ENCODE measurements at places on chromosomes 7 and 10.

DNA sequence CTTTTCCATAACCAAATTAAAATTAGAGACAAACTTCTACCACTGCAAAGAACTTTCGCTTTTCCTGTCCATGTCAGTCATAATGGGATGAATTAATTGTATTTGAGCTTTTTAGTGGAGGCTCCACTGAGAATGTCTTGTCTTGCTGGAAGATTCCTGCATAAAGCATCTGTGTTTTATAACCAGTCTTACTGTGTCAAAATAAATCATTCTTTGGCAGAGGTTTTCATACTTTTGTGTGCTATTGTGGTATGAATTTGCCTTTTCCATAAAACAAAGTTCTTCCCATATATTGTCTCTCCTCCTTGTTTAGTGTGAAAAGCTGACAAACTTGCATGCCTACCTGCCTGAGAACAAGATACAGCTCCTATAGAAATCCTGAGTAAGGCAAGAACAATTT lies 124.8 kb upstream of the CCDC6 start:
- no peak for DNase-seq

DNA sequence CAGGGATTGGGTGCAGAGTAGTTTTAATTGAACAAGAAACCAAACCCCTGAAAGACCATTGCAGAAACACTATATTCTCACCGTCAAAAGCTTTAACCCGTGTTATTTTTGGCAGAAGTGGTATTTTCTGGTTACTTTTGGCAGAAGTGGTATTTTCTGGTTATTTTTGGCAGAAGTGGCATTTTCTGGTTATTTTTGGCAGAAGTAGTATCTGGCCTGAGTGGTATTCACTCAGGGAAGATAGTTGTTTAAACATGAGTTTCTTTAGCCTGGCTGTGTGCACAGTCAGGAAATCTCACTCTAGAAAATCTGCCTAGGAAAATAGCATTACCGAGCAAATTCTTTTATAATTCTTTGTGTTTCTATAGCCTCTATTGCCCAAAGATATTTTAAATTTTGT lies 322.7 kb downstream of the GFRA1 start:
- peak; percentile 74 for DNase-seq

DNA sequence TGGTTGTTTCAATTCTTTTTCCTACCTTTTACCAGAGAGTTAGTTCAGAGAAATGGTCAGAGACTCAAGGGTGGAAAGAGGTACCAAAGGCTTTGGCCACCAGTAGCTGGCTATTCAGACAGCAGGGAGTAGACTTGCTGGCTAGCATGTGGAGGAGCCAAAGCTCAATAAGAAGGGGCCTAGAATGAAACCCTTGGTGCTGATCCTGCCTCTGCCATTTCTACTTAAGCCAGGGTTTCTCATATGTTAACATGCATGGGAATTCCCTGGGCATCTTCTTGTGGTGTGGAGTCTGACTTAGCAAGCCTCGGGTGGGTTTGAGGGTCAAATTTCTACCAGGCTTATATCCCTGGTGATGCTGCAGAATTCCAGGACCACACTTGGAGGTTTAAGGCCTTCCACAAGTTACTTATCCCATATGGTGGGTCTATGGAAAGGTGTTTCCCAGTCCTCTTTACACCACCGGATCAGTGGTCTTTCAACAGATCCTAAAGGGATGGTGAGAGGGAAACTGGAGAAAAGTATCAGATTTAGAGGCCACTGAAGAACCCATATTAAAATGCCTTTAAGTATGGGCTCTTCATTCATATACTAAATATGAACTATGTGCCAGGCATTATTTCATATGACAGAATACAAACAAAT lies 3.2 kb downstream of the IL6 start:
- DNase-seq = no peak

DNA sequence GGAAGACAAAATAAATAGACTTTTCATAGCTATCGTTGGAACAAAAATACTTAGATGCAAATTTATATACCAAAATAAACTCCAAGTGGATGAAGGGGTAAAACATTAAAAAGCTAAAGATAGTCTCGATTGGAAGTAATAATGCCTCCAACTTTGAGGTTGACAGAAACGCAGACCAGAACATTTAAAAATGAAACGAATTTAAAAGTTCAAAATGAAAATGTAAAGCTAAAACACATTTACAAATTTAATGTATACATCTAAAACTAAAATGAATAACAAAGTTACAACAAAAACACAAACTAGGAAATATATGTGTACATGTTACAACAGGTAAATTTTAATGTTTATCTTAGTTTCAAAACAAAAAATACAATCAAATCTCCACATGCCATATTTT lies 107.5 kb upstream of the AKR1E2 start:
- DNase-seq = no peak

- no peak for DNase-seq
These were observed 438.3 kb downstream of the DNAJB6 start for GRCh38 chr7:157775021-157775559.

DNA sequence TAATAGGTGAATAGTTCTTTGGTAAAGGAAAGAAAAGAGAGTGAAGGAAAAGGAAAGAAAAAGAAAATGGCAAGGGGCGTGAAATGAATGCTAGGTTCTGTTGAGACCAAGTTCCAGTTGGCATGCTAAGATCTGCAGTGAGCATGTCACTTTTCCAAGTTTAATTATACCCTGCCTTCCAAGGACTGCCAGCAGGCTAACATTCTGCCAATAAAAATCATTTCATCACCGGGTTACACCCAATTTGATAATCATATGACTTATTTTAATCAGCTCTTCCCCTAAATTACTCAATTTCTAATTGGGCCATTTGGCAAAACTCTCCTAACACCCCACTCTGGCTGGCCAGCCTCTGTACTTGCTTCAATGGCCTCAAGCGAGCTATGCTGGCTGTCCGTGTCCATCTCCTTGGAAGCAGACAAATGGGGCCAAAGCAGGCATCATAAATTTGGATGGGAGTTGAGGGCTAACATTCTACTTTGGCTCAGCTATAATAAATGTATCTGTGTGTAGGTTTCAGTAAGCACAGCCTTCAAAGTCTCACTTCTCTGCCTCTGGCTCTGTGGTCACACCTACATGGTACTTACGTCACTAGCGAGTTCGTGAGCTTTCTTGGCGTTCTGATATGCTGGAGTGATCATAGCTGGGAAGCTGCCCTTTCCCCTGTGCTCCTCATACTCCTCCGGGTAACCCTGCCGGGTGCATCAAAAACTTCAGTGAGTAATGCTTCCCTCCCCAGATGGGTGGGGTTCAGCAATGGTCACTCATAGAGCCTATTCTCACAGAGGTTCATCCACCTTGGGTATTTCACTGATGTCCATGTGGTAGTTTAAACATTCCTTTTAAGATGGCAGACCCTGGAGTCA lies 17.3 kb downstream of the NRAP start:
- no peak for DNase-seq

- peak; percentile 61 for DNase-seq
These were observed 38.0 kb upstream of the MKX start for GRCh38 chr10:27783660-27784059.

DNA sequence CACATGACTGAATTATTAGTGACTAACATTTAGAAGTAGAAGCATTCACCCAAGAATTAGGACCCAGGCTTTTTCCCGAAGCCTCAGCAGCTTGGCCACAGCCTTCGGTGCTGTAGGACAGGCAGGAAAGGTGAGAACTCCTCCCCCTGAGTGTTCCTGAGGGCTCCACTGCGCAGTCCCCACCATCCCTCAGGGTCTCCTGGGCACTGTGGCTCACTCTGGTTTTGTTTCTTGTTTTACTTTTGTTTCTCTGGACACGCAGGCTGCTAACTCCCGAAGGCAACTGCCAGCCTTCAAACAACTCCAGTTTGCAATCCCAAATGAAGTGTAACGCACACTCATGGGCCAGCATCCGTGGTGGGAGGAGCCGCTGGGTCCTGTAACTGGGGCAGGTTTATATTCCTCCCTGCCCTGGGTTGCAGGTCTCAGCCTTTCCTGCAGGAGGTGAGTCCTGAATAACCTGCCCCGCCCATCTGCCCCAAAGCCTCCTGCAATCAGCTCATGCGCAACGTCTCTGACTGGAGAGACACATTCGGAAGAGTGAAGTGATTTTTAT lies 492.9 kb downstream of the PTPRN2 start:
- no peak for DNase-seq

GRCh38 chr10:113879691-113880090 lies 25.2 kb downstream of the NHLRC2 start:
- no peak for DNase-seq

- peak; percentile 64 for DNase-seq
These were observed 449.6 kb downstream of the GRM8 start for GRCh38 chr7:126803060-126803665.

- DNase-seq = peak; percentile 38
These were observed 26.1 kb downstream of the DYNC1I1 start for GRCh38 chr7:95798401-95798930.

DNA sequence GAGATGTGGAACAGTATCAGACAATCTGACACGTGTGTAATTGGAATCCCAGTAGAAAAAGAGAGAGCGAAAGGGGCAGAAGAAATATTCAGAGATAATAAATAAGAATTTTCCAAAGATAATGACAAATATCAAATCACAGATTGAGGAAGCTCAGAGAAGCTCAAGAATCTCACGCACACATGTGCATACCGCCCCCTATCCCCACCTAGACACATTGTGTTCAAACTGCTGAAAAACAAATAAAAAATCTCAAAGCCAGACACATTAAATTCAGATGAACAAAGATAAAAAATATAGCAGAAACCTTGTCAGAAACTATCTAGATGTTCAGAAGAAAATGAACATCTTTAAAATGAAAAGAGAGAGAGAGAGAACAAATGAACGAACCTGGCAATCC lies 17.2 kb downstream of the SFR1 start:
- DNase-seq = no peak

- DNase-seq = no peak
These were observed 46.4 kb downstream of the TMEM168 start for GRCh38 chr7:112743811-112744210.

- DNase-seq = no peak
These were observed 172.5 kb downstream of the KIAA1217 start for GRCh38 chr10:24381235-24382010.

- no peak for DNase-seq
These were observed 46.4 kb upstream of the LEP start for GRCh38 chr7:128194533-128195282.

DNA sequence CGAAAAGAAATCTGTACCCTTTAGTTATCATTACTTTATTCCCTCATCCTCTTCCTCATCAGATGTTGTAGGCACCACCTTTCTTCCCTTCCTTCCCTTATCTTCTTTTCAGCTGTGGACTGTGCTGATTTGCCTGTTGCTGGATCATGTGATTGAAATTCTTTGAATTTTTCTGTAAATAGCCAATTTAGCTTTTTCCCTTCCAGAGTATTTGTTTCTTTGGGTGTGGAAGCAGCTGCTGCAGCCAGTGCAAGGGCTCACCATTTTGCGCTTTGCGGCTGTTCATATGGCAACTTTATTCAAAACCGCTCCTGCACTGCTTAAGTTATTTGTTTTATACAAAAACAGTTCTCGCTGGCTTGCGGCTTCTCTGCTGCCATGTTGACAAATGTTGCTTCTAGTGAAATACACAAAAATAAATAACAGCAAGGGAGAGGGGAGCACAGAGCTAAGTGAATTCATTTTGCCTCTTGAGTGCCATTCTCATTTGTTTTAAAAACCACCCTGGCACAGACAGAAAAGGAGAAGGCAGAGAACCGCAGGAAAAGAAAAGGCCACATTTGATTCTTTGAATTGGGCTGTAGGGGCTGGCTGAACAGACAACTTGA lies 151.2 kb downstream of the AUTS2 start:
- no peak for DNase-seq

- DNase-seq = peak; percentile 98
These were observed 10.3 kb upstream of the STK17A start for GRCh38 chr7:43572516-43573049.

- DNase-seq = no peak
These were observed 2.7 kb downstream of the LRRC20 start for GRCh38 chr10:70379581-70380176.

- DNase-seq = no peak
These were observed 11.3 kb downstream of the ADAMTS14 start for GRCh38 chr10:70683601-70683934.

DNA sequence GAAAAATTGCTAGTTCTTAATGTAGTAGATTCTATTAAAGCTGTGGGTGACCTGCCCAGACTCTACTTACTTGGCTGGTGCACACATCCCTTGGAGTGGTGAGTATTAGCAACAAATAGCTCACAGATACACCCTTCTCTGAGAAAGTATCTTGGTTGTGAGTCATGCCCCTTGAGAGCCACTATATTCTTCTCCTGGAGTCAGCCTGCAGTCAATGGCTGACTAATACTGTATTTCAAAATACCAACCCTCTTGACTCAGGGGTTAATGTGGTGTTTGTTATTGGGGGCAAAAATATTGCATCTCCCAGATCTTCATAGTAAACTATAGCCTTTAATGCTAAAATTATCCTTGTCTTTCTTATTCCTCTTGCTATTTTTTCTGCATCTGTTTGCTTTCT lies 354.9 kb downstream of the BMPER start:
- DNase-seq = peak; percentile 97

DNA sequence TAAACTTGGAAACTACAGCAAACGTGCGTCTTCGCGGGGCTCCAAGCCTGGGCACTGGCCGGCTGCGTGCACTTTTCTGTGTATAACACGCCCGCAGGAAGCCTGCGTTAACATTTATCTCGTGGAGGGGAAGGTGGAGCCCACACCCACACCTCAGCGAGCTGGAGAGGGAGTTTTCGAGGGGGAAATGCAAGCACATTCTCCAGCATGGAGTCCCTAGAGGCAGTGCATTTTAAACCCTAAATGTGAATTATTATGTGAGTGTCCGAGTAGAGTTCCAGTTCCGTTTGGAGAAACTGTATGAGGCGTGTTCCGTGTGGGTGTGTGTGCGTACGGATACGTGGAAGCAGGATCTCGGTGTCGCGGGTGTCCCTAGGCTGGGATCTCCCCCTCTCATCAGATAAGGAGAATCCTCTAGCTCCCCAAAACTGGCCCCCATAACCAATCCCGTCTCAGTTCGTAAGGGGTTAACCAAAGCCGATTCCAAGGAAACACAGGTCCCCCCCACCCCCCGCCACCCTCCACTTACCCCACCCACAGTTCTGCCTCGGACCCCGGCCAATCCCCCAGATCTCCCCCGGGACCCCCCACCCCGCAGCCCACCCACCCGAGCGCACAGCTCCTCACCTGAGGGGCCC lies 403 bp downstream of the CDK6 start:
- peak; percentile 40 for DNase-seq

DNA sequence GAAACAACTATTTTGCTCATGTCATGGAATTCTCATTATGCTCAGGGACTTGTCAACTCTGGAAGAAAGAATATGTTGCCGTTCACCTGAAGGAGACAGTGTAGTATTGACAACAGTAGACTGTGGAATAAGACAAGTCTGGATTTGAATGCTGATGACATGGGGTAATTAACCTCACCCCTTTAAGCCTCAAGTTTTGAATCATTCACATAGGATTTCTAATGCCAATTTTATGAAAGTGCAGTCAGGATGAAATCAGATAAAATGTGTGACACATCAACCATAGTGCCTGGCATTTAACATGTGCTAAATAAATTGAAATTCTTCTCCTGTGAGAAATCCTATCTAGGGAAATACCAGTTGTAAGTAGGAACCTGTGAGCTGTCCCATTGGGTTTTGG lies 305.8 kb downstream of the KIF20B start:
- peak; percentile 5 for DNase-seq

GRCh38 chr7:55108401-55108800 lies 89.6 kb downstream of the EGFR start:
- DNase-seq = no peak
